ENCODE measurements at places on chromosomes 12 and 14.

DNA sequence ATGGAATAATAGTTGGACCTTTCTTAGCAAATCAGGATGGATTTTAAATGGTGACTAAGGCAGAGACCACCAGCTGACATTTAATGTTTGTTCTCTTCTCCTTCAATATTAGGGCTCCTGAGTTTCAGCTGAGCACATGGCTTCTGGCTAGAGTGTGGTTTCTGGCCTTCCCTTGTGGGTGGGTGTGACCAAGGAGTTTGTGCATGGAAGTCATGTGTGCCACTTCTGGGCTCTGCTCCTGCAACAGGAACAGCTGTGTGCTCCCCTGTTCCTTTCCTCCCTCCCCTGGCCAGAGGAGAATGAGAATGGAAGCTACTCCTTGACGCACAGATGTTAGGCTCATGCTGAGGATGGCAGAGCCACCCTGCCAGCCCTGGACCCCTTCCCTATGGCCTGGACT lies 44.2 kb downstream of the CCDC175 start:
- no peak for DNase-seq

- DNase-seq: no peak
Observed at GRCh38 chr12:16685107-16685506, 79.1 kb upstream of the LMO3 start.

DNA sequence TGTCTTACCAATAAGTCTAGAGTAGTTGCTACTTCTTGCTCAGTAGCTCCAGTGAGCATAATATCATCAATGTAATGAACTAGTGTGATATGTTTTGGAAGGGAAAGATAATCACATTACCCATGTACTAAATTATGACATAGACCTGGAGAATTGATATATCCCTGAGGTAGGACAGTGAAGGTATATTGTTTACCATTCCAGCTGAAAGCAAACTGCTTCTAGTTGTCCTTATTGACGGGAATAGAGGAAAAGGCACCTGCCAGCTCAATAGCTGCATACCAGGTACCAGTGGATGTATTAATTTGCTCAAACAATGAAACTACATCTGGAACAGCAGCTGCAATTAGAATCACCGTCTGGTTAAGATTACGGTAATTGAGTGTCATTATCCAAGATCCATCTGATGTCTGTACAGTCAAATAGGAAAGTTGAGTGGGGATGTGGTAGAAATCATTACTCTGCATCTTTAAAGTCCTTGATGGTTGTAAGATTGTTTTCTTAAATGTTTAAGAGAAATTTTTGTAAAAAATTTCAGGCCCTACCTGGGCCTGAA lies 100.0 kb upstream of the ARHGAP5 start:
- DNase-seq: no peak

GRCh38 chr12:116406529-116406928 lies 129.0 kb upstream of the MED13L start:
- DNase-seq: no peak

- no peak for DNase-seq
Observed at GRCh38 chr12:124434951-124435805, 132.2 kb downstream of the NCOR2 start.

DNA sequence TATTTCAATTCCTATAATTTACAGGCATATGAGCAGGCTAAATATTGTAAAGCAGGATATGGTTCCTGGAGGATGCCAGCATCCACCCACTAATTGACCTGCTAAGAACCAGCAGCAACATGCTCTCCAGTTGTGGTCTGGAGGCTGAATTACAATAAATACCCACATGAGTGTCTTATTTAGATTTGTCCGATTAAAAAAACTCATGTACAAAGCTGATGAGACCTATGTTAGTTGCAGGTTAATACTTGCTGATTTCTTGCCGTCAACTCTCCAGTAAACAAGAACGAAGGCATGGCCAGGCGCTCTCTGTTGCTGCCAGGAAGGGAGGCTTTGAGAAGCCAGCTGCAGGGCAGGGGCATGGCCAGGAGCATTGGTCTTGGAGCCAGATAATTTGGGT lies 169.3 kb upstream of the PRICKLE1 start:
- DNase-seq: no peak

DNA sequence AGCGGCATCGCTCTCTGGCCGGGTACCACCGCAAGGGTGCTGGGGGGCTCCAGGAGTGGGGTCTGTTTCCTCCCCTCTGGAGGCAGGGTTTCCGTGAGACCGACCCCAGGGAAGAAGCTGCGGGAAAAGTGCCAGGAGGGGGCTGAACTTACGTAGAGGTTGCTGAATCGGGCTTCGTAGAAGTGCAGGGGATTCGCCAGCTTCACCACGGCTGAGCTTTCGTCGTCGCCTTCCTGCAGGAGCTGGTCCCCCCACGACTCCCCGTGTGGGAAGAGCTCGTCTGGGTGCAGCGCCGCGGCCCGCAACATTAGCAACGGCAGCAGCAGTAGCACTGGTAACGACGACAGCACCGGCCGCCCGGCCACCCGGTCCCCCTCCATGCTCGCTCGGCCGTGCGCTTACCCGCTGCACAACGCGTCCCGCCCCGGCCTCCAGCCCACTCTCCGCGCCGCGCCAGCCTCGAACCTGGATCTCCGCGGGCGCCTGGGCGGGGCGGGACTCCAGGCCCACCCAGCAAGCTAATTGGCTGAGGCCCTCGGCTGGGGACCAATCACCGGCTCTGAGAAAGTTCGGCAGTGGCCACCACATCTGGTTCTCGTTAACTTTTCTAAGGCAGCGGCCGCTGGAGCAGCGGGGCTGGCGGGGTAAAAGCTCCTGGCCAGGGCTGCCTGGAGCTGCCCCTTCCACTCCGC lies at the start of gene NID2:
Gene NID2 (minus strand): TSS at position 445 of the 692 bp plus-strand sequence. CDS start 65 bp downstream, at position 380.
- DNase-seq: peak; percentile 39

GRCh38 chr12:97778111-97778510 lies 315.5 kb downstream of the RMST start:
- no peak for DNase-seq

DNA sequence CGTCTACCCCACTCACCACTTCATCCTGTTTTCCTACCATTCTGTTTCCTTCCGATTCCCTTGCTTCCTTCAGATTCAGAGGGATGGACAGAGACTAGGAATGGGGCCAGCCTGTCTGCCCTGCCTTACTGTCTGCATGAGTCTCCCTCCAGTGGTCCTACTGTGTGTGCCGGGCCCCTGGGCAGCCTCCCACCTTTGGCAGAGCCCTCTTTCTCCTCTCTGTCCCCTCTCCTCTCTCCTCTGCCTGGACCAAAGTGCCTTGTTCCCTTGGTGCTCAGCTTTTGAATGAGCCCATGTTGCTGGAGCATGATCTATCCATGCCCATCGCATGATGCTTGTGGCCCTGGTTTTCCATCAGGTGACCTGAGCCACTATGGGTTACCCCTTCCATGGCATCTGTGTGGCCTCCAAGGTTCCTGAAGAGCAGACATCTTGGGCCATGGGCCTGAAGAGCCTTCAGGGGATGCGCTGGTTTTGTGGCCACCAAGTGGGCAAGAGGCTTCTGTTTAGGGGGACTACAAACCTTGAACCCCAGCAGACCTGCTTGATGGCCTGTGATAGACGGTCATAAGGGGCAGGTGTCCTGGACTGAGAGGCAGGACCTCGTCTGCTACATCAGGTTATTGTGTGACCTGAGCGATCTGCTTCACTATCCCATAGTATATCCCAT lies 54.2 kb upstream of the BCL11B start:
- DNase-seq: no peak

DNA sequence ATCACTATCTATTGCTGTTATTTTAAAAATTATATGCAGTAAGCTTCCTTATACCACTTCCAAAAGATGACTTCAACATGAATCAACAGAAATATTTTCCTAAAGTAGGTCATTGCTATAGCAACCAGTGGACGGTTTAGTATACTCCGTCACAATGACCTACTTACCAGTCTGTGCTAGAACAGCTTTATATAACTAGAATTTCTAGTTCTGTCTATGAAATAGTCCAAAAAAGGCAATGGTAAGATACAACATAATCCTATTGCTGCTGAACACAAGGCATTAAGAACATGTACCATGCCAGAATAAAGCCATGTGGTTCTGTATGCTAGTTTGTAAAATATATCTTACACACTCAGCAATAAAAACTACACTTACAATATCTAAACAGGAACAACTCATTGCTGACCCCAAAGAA lies 40.7 kb upstream of the MTERF2 start:
- no peak for DNase-seq

- no peak for DNase-seq
Observed at GRCh38 chr12:106113446-106113823, 25.3 kb downstream of the NUAK1 start.

- peak; percentile 76 for DNase-seq
Observed at GRCh38 chr14:31207287-31207754, 272 bp downstream of the HECTD1 start.

GRCh38 chr12:43982544-43982943 lies 146.7 kb downstream of the TMEM117 start:
- no peak for DNase-seq

GRCh38 chr12:114982760-114983159 lies 298.8 kb upstream of the TBX3 start:
- no peak for DNase-seq

DNA sequence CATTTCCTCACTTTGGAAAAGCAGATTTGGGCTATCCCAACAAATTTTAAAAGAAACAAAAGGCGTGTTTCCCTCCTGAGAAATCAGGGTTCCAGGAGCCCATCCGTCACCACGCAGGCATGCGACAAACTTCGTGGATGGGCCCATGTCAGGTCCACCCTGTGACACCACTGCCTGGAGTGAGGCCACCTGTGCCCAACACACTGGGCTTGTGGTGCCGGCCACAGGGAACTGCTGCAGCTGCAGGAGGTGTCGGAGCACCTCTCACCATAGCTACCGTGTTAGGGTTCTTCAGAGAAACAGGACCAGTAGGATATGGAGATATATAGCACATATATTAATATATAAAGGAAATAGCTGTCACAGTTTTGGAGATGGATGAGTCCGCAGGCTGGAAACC lies 53.0 kb upstream of the BCL11B start:
- DNase-seq: no peak

DNA sequence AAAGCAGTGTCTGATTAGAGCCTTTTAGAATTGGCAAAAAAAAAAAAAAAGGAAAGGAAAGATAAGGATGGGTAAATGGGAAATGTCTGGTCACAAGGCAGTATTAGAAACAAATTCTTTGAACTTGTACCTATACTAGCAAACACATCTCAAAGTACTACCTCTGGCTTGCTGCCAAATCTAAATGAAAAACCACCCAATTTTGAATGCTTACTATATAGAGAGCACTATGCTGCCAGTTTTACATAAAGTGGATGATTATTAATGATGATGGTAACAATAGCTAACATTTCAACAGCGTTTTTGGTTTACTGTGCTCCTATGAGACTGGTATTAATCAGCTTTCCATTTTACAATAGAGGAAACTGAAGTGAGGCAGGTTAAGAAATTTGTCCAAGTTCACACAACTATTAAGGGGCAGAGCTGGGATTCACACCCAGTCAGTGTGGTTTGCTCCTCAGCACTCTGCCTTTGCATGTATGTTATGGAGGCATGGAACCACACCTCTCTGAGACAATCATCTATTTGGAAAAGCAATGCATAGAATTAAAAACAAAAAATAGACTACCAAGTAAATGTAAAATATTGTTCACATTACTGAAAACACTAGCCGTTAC lies 34.2 kb downstream of the ATP2B1 start:
- DNase-seq: no peak

- no peak for DNase-seq
Observed at GRCh38 chr12:76563061-76563460, 3.5 kb upstream of the OSBPL8 start.

GRCh38 chr12:110004598-110004997 lies 5.4 kb downstream of the ANKRD13A start:
- no peak for DNase-seq

GRCh38 chr14:81301371-81301770 lies 80.6 kb upstream of the GTF2A1 start:
- DNase-seq: no peak

DNA sequence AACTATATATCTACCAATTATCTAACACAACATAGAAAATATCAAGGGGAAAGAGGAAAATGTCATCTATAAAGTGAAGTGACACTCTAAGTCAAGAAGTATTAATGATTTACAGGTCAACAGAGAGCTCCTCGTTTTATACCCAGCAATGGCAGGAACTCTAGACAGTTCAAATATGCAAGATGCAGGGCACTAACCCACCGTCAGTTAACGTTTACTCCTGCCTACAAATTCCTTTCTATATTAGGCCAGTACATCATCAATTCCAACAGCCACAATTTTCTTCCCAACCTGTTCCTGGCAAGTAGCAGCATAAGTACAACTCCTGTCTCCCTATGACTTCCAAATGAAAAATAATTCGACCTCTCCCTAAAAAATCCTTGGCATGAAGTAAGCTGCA lies 9.0 kb upstream of the KANSL2 start:
- DNase-seq: no peak

GRCh38 chr14:104644656-104645378 lies 40.2 kb upstream of the TMEM179 start:
- DNase-seq: no peak

- DNase-seq: no peak
Observed at GRCh38 chr14:53128303-53129028, 24.7 kb downstream of the DDHD1 start.

DNA sequence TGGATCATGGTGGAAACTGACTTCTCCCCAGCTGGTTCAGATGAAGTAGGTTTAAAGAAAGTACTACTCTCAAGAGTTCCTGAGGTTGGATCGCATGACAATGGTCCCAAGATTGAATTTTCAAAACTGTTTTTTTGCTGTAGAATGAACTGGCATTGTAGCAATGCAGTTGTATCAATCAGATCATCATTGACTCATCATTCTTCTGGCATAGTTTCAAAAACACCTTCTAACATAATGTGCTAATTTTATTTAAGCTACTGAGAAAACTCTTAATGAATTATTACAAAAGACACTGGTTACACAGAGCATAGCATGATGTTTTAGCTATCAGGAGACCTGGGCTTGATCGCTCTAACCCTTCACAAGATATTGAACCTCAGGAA lies 384.5 kb upstream of the DCN start:
- no peak for DNase-seq

GRCh38 chr14:30580616-30581282 lies 21.8 kb downstream of the G2E3 start:
- no peak for DNase-seq

DNA sequence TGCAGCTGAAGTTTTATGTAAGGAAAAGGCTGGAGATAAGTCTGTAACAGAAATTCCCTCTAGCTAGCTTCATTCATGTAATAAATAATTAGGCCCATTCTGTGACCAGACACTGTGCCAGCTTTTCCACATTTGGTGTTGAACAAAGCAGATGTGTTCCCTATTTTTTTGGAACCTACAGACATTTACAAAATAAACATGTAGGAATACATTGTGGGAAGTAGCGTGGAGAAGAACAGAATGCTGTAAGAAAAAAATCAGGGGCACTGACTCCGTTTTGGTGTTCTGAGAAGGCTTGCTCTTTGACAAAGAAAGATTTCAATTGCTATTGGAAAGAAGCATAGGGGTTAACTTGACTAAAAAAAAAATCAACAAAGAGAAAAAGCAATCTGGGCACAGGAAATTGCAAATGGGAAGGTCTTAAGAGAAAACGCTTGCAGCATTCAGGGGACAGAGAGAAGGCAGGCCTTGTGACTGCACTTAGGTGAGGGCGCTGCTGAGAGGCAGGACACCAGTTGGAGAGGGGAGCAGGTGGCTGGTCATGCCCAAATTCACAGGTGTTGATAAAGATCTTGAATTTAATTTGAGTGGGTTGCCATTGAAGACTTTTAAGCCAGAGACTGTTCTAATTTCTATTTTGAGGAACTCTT lies 4.0 kb downstream of the FAR2 start:
- no peak for DNase-seq
